ENCODE measurements at places on chromosomes 3 and 15.

DNA sequence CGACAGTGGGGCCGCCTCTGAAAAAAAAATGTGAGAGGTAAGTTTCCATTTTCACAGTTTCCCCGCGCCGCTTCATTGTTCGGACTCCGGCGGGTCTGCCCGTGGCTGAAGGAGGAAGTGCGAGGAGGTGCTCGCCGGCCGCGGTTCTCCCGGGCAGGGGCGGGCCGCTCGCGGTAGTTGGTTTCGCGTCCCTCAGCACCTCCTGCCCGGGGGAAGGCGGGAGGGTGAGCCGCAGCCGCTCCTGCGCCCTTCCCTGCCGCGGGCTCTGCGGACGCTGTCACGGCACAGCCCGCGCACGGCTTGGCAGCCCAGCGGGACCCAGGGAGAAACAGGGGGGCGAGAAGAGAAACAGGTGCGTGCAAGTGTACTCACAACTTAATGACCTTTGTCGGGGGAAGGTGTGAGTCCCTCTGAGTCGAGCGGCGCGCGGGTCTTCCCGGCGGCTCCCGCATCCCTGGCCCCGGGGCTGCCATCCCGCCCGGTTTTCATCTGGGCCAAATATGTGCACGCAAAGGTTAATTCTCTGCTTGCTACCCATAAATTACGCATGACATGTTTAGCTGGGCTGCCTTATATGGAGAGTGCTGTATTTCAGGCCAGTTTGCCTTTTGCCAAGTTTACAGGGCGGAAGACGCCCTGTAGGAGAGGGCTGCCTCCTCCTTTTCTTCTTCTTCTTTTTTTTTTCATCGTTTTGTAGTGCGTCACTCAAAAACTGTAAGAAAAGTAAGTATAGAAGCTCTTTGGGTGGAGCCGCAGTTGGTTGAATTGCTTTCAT is 514 bp downstream of the MBNL1 start:
- peak; percentile 65 for DNase-seq

DNA sequence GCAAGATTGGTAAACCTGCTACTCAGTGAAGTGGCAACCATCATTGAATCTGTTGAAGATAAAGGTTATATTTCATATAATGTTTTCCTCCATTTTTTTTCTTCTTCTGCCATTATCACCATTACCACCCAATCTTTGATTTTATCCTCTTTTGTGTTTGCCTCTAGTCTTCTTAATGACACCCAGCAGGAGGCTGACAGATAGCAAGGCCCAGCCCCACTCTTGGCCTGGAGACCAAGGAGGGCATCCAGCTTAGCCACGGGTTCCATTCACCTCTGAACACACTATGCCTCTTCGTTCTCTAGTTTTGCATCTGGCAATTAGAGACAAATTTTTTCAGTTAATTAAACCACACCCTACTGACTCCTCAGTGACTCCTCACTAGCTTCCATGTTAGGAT is 129.7 kb downstream of the TPRG1 start:
- no peak for DNase-seq

DNA sequence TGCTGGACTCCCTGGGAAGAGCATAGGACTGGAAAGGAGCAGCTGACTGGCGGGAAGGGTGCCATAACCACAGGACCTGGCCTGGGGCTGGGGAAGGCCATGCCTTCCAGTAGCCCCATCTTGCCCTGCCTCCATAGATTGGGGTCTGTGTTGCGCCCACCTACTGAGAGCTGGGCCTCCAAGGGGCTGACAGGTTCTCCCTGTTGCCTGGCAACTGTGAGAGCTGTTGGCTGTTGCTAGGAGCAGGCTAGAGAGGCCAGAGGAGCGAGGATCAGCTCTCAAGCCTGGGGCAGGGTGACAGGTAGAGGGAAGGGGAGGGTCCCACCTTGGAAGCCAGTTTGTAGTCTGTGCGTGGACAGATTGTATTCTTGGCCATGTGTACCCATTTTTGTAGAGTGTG is 2.8 kb upstream of the GNAI2 start:
- no peak for DNase-seq

DNA sequence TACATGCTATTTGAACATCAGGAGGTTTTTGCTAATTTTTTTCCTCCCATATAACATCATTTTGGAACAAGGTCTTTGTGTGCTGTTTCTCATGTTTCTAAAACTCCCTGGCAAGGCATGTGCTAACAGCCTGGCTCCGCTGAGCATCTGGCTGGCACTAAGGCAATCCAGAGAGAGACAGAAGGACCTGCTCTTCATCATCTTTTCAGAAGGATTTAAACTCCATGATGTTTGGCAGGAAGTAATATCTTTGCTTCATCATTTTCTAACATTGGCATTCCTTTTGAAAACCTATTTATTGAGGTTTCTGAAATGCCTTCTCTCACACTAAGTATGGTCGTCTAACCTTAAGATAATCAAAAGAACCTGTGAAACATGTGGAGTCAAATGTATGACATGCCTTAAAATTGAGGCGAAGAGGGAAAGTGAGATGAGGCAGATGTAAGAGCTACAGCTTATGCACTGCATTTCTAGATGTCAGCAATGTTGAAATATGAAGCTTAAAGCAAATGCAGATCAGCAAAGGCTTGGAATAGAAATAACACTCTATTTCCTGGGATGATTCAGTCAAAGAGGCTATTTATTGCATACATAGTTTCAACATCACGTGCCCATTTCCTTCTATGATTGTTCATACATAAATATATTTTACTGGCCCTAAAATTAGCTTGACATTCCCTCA is 592.0 kb downstream of the ZNF385D start:
- peak; percentile 38 for DNase-seq

- DNase-seq, result no peak
Observed at GRCh38 chr15:61275451-61275850, 46.3 kb upstream of the RORA start.

- DNase-seq, result no peak
Observed at GRCh38 chr3:45579251-45579650, 15.3 kb upstream of the LIMD1 start.

GRCh38 chr3:195282961-195283360 is 12.0 kb upstream of the XXYLT1 start:
- no peak for DNase-seq

- no peak for DNase-seq
Observed at GRCh38 chr15:92654662-92655061, 913 bp downstream of the FAM174B start.

DNA sequence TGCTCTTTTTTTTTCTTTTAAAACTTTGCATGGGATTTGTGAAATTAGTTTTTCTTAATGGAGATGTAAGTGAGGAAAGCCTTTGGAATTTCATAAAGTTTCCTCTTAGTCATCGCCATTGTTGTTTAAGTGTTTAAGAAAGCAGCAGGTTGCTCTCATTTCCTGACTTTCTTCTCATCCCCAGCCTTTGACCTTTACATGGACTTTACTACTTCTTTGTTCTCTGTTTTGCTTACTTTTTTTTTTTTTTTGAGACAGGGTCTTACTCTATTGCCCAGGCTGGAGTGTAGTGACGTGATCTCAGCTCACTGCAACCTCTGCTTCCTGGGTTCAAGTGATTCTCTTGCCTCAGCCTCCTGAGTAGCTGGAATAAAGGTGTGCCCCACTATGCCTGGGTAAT is 38.6 kb downstream of the FBXL2 start:
- peak; percentile 5 for DNase-seq

DNA sequence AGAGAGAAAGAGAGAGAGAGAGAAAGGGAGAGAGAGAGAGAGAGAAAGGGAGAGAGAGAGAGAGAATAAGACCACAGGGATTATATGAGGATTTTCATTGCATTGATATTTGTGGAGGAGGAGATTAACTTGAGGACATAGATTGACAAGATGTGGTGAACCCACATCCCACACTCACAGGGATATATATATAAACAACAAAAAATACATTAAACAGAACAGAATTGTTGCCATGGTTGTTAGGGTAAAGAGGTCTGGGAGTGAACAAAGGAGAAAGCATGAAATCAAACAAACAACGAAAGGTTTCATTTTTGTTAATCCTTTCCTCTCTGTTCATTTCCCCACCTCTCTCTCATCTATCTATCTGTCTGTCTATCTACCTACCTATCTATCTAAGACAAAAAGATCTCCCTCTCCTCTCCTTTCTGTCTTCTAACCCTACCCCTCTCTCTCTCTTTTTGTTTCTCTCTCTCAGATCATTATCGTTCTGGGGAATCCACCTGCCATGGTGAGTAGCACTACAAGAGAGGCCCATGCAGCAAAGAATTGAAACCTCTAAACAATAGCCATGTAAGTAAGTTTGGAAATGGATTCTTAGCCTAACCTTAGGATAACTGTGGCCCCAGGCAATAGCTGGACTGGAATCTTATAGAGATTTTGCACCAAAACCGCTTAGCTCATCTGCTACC is 280.9 kb downstream of the RAP2B start:
- no peak for DNase-seq

GRCh38 chr3:142180761-142181362 is 31.5 kb upstream of the TFDP2 start:
- DNase-seq, result peak; percentile 37

DNA sequence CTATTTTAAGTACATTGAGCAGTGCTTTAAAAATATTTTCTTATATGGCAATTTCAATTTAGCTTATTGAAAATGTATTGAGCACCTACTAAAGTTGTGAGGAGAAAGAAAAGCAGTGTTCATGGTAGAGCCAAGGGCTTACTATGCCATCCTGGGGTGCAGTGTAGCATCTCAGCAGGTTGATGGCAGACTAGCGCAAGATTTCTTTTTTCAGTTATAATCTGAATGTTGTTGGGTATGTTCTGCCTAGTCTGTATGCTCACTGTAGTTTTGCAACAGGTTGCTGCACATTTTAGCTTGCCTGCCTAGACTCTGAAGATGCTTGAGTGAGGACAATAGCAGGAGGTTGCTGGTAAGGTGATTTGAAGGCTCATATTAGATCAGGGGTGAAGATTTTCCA is 103.1 kb upstream of the UNC13C start:
- DNase-seq, result no peak

GRCh38 chr3:99957151-99957796 is 139.6 kb downstream of the CMSS1 start:
- no peak for DNase-seq

GRCh38 chr3:71681224-71681668 is 44.0 kb downstream of the EIF4E3 start:
- DNase-seq, result peak; percentile 80

- no peak for DNase-seq
Observed at GRCh38 chr3:109241459-109242186, 74.7 kb downstream of the DPPA2 start.

- no peak for DNase-seq
Observed at GRCh38 chr3:147358144-147358992, 48.0 kb downstream of the ZIC4 start.

- DNase-seq, result no peak
Observed at GRCh38 chr3:30527186-30527585, 79.2 kb upstream of the TGFBR2 start.

DNA sequence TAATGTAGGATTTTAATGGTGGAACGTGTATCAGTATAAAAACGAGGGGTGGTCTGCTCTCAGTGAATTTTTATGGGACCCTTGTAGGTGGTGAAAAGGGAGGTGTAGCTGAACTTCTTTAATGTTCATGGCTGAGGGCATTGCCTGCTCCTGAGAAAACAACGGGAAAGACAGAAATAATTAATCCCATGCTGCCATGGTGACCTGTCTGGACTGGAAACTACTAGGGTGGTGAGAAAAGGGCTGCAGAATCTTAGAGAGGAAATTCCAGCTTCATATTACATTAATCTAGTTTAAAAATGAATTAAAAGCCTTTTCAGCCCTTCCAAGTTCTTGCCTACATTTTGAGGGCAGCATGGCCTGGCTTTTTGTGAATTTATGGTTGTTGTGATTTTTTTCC is 47.6 kb downstream of the ZBTB38 start:
- no peak for DNase-seq

DNA sequence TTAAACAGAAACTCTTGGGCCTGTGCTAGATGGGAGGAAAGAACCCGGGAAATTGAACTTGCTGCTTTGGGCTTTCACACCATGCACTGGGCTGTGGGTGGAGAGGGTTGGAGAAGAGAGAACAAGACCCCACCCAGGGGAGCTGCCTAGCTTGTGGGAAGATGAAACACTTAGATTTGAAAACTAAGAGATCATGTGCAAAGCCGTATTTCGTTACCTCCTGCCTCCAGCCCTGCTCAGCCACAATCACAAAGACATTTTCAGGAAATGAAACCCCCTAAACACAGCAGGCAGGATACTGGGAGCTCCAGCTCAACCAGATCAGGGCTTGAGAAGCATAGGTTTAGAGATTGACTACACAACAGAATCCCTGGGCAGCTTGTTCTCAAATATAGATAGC is 183.0 kb upstream of the C2CD4B start:
- DNase-seq, result no peak

DNA sequence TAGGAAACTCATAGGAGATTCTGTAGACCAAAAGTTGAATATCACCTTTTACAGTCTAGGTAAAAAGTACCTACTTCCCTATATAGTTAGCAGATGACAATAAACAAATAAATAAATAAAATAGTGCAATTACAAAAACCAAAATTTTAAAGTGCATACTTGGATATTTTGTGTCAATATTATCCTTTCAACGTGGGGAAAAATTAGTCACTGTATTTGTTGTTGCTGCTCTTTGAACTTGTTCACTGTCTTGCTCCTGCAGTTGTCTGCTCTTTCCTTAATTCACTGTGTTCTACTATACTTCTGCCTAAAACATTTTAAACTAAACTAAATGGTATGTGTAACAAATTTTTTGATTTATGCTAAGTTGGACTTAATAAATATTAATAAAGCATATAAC is 889.0 kb downstream of the ROBO1 start:
- DNase-seq, result no peak

DNA sequence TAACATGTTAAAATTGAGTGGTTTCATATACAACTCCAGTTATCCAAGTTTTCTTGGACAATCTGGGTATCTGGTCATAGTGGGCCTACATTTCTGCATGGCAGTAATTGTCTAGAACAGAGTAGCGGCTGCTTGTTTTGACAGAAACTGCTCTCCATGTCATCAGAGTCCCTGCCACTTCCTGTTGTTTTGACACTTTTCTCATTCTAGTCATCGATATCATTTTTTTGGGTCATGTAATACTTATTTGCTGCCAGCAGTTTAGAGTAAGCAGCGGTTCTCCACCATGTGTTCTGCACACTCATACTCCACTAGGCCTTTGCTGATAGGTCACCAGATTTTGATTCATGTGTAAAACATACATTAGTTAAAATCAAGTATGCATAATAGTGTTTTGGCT is 81.5 kb downstream of the SLC25A26 start:
- DNase-seq, result peak; percentile 18

GRCh38 chr3:128455786-128456748 is 10.6 kb downstream of the DNAJB8 start:
- no peak for DNase-seq

- DNase-seq, result no peak
Observed at GRCh38 chr3:185341616-185342458, 21.1 kb upstream of the MAP3K13 start.

- DNase-seq, result no peak
Observed at GRCh38 chr3:4735243-4735642, 242.1 kb downstream of the ITPR1 start.

- no peak for DNase-seq
Observed at GRCh38 chr3:180252683-180253082, 215.9 kb upstream of the PEX5L start.
